ENCODE measurements at places on chromosomes 4 and X. TPM values are rescaled to one million over a fixed set of nuclear protein-coding genes. Genes with fewer than 3 reads are reported as not detected.

- no peak for DNase-seq
Observed at GRCh38 chr4:141680060-141680459, 43.7 kb downstream of the IL15 start.

DNA sequence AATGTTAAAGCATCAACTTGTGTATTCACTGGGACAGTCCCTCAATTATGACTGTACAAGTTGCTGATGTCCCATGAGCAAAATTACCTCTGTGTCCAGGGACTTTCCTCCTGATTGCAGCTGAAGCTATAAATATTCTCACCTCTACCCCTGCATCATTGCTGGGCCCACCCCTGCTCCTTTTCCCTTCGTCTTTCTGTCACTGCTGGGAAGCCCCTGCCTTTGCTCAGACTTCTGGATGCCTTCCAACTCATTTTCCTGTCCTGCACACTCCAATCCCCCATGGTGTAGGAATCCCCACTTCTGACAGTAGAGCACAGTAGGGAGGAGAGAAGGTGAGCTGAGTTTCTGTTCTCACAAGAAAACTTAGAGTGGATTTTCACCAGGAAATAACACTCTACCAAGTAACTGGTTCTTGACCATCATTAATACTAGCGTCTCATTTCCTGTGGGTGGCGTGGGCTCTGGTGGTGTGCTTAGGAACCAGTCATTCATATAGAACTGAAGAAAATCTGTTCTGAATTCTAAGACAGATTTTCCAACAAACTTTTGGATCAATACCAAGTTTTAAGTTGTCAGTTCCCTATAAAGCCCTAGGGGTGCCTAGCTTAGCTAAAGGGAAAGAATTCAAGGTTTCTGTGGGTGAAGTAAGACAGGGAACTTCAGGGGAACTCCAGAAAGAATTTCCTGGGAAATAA, 136.2 kb upstream of the MED14 start:
- DNase-seq = no peak

Gene UGT2A1
- not detected for polyA plus RNA-seq

Gene GABRG1
- polyA plus RNA-seq = not detected

Gene TASL
- polyA plus RNA-seq = not detected

Measured in BJ (cell line).